Stimulated activated CD4-positive, alpha-beta T cell treated with anti-CD3 and anti-CD28 coated beads, Interleukin-1b, Interleukin-23, amount 100 ng/mL, for 1 hour (primary cell): ENCODE measurements at places on chromosomes 2 and 18.

GRCh38 chr2:213420828-213421385 lies 136.6 kb downstream of the SPAG16 start:
- DNase-seq, result no peak

GRCh38 chr18:50674307-50674980 lies 114.6 kb downstream of the MAPK4 start:
- DNase-seq, result no peak

- DNase-seq, result no peak
Measured at GRCh38 chr18:489244-490023, 11.1 kb downstream of the COLEC12 start.

GRCh38 chr2:69223759-69224511 lies 163.1 kb downstream of the GFPT1 start:
- DNase-seq, result no peak

DNA sequence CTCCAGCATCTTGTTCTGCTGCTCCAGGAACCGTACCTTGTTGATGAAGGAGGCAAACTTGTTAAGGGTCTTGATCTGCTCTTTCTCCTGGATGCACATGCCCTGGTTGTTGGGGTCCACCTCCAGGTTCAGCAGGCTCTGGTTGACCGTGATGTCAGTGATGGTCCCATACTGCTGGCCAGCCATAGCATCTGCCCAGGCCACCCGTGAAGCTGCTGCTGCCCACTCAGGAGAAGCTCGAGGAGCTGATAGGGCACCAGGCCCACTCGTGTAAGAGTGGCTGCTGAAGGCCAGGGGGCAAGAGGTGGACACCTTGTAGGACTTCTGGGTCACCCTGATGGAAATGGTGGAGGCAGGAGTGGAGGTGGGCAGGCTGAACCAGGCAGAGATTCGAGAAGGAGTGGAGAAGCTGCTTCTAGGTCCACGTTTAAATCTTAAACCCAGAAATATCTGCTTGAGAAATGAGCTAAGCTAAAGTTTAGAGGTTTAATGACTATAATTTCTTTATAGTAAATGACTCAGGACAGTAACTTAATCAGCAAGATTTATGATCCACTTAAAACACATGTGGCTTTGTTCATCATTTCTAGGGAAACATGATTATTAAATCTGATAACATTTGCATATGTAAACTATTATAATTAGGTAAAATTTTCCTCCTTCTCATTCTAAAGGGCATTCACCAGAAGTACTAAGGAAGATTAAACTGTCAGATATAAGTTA lies 358.7 kb upstream of the SETBP1 start:
- DNase-seq, result no peak

DNA sequence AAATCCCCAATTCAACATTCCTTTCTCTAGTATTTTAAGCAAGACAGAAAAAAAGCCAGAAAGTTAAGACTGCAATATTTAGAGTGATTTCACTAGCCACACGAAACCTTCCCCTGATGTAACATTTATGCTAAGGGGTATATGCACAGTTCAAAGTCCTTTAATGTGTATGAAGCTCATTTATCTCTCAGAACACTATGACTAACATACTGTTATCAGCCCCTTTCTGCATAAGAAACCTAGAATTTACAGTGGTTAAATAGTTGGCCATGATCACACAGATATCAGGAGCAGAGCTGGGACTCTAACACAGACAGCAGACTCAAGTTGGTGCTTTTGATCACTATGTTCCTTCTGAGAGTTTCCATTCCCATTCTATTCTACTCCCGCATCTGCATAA lies 185.5 kb downstream of the CDH2 start:
- DNase-seq, result no peak

GRCh38 chr2:157259960-157260359 lies 2.5 kb downstream of the GALNT5 start:
- no peak for DNase-seq

- DNase-seq, result no peak
Measured at GRCh38 chr2:30731706-30732105, 75.5 kb downstream of the CAPN13 start.

DNA sequence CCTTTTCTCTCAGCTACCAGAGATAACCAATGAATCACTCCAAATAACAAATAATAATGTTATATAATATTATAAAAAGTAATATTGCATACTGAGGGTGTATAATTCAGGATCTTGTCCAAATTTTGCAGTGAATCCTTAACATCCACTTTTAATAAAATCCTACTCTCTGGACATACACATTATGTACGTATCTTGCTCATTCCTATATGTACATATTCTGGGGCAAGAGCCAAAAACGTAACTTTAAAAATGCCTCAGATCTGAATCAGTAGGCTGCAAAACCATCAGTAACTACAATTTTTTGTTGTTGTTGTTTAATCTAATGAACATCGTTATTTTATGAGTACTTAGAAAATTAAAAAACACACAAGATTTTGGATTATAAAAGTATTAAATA lies 65.3 kb downstream of the SMAD2 start:
- no peak for DNase-seq

DNA sequence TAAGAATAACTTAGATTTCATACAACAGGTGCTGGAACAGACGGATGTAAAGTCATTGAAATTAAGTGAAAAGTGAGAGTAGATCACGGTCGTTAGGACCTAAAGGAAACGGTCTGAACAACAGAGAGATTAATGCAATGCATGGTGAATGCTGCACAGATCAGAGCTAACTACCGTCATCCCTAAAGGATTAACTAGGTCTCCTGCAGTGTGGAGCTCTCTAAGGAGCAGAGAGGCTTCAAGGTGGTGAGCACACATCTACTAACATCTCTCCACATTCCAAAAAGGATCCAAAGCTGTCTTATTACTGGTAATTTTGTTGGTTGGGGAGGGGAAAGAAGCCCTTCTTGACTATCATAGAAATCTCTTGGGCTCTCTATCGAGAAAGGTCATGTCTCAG lies 75.3 kb downstream of the CABYR start:
- no peak for DNase-seq

DNA sequence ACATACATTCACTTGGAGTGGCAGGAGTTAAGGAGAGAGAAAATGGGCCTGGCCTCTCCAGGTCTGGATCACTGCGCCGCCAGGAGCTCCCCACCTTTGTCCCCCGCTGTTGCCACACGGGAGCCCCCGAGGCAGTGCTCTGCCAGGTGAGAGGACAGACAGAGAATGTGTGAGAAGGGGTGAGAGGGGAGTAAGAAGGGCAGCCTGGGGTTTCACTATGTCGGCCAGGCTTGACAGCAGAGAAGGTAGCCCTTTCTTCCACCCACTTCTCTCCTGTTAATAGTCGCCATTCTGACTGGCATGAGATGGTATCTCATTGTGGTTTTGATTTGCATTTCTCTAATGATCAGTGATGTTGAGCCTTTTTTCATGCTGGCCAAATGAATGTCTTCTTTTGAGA lies 26.2 kb upstream of the ARHGEF4 start:
- DNase-seq, result no peak

- no peak for DNase-seq
Measured at GRCh38 chr2:166112193-166112605, 15.6 kb downstream of the SCN1A start.

DNA sequence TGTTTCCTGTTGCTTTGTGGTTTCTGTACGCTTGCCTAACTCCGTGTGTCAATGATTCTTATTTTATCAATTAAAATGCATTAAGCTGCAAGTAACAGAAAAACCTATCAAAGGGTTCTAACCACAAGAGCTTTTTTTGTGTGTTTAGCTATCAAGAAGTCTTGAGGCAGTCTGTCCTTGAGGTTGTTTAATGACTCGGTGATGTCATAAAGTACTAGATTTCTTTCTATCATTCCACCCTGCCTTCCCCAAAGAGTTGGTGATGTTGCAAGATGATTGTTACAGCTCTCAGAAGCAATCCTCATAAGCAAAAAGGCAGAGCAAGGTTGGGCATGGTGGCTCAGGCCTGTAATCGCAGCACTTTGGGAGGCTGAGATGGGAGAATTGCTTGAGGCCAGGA lies 51.9 kb upstream of the SPTBN1 start:
- DNase-seq, result no peak

DNA sequence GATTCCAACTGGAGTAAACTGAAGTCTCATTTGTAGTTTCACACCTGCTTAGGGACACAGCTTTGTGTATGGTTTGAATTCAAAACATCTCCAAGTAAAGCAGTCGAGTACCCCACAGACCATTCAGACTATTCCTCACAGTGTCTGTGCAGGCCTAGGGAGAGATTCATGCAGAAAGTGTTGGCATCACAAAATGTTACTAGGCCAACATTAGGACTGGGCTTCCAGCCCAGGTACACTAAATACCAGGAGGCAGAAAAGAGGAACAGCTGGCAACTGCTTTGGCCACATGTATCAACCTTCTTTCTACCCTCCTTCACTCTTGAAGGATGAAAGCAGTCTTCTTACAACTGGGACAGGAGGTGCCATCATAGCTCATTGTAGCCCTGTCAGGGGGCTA lies 270.4 kb upstream of the TMEFF2 start:
- no peak for DNase-seq

DNA sequence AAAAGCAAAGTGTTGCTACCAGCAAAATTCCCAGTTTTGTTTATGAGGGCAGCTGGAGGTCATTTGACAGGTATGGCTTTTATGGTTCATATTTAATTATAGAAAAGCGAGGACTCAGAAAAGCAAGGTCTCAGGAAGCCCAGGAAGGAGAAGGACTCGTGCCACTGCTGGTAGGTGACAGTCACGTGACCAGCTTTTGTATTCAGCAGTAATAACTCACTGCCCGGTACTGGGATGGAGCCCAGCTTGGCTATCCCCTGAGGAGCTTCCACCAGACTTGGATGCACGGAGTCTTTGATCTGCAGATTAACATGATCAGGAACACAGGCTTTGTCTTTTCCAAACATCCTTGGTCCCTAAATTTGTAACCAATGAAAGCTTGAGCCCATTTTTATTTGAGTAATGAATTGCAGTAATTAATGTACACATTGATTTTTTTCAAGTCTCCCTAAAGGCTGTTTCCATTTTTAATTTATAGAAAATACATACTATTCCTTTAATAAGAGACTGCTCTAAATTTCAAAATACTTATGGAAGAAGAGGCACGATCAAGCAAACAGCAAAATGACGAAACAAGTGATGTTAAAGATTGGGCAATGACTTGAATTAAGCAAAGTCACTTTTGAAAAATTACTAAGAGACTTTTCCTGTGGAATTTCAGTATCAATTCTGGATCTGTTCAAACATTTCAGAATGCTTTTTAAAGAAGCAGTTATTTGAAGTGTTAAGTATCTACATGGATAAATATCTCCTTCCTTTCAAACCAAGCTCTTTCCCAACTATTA lies 251.7 kb upstream of the HNRNPA3 start:
- DNase-seq, result no peak
